NK-92 treated with Interleukin-12 subunit alpha and Interleukin-12 subunit beta, amount 100 ng/mL, for 24 hours (cell line): ENCODE measurements at places on chromosomes 6 and 20.

- DNase-seq: no peak
Observed at GRCh38 chr20:58286729-58287128, 22.8 kb upstream of the RAB22A start.

DNA sequence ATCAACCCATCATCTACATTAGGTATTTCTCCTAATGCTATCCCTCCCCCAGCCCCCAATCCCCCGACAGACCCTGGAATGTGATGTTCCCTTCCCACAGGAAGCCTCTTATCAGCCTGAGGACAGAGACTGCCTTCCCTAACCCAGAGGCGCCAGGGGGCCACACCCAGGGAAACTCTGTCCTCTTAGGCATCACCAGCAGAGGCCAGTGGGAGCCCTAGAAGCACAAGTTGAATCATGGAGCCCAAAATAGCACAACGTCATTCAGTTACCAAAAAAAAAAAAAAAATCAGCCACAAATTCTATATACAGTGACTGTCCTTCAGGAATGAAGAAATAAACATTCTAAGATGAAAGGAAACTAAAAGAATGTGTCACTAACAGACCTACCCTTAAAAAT lies 625.7 kb downstream of the TFAP2A start:
- no peak for DNase-seq

DNA sequence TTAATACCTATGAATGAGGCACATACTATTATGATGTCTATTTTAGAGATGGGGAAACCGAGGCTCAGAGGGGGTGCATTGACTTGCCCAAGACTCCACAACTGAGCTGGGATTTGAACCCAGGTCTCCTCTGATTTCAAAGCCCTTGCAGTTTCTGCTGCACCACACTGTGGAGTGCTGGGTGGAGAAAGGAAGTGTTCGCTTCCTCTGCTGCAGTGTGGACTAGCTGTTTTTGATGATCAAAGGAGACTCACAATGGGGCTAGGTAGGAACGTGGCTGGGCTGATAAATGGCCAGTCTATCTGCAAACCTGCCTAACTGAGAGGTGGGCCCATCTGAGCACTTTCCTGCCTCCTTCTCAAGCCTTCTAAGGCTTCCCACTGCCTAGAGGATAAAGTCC lies 87.2 kb downstream of the CD40 start:
- DNase-seq: no peak

DNA sequence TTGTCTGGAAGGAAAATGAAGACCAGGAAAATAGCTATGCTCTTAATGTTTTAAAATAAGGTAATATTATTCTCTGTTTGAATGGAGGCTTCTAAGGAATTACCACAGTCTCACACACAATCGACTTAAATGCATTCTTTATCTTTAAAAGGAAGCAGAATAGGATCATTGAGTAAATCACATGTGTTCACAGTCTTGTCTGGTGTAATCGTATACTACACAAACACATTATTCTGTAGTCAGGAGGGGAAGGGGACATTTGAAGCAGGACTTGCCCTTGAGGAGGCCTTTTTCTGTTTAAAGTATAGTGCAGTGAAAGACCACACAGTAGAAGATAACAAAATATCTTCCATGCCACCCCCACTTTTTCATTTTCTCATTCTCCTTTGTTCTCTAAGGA lies 20.6 kb upstream of the REV3L start:
- no peak for DNase-seq

- DNase-seq: no peak
Observed at GRCh38 chr6:61949161-61949560, 336.9 kb downstream of the KHDRBS2 start.

GRCh38 chr6:53802582-53802981 lies 7.8 kb downstream of the LRRC1 start:
- no peak for DNase-seq

DNA sequence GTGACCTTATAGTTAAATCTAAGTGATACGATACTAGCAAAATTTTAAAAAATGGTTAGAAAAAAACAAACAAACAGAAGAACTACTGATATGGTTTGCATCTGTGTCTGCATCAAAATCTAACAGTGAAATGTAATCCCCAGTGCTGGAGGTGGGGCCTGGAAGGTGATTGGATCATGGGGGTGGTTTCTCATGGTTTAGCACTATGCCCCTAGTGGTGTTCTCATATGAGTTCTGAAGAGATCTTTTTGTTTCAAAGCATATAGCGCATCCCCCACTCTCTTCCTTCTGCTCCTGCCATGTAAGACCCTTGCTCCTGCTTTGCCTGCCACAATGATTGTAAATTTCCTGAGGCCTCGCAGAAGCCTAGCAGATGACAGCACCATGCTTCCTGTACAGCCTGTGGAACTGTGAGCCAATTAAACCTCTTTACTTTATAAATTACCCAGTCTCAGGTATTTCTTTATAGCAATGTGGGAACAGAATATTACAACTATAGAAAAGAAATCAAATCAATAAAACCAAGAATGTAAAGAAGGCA lies 5.4 kb downstream of the FBXL4 start:
- no peak for DNase-seq

DNA sequence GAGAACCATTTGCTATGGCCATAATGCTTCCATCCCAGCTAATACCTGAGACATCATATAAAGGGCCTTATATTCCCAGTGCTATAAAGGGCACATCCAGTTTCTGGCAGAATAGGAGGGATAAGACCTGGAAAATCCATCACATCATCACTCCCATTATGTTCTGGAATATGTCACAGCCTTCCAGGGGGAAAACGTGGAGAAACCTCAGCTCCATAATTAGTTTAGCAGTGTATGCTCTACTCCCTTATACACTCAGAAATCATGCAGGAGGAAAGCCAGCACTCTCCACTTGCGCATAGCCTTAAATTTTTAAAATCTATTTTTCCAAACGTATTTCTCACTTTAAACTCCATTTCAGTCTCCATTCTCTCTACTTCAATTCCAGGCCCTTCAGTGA lies 140.9 kb downstream of the ADGB start:
- DNase-seq: no peak

GRCh38 chr6:53794720-53795339 lies at the start of gene LRRC1:
Gene LRRC1, plus strand, starts transcription at chr6:53795005. Its CDS starts 252 bp downstream, at chr6:53795257.
- peak; percentile 88 for DNase-seq

DNA sequence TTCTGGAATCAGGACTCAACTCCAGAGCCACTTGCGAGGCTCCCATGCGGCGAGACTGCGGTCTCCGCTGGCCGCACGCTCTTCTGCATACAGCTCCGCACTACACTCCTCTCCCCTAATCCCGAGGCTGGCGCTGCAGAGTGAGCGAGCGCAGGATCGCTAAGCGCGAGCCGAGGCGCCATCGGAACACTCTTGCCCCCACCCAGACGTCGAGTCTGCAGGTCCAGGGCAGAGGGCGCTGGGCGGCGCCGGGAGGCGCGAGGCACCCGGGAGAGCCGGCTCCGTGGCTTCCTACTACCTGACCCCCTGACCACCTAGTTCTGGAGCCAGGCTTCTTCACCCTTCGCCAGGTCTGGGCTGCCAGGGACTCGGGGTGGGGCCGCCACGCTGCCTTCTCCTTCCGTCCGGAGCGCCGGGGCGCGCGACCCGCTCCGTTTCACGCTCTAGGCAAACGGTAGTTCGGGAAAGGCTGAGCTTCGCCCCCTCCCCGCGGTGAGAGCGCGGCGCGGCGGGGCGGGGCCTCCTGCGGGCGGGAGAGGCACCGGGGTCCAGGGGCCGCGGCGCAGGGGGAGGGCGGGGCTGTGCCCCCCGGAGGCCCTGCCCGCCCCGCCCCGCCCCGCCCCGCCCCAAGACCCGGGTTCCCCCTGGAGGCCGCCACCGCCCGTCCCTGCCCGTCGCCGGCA lies 5.4 kb upstream of the TUBB2A start:
- DNase-seq: no peak

DNA sequence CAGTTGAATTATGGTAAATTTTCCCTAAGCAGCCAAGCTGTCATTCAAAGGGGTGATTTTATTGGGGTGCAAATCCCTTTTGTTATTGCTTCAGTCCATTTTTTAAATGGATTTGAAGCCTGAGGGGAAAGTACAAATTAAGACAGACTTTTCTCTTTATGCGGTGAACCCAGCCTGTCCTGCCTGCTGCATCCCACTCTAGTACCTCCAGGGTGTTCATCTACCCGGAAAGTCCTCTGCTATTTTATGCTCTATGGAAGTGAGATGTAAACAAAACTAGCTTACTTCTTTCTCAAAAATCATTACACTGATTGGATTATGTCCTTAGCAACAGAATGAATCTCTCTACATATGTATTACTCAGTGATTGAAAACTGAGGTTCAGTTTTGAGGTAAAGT lies 1088.9 kb upstream of the CITED2 start:
- DNase-seq: no peak

DNA sequence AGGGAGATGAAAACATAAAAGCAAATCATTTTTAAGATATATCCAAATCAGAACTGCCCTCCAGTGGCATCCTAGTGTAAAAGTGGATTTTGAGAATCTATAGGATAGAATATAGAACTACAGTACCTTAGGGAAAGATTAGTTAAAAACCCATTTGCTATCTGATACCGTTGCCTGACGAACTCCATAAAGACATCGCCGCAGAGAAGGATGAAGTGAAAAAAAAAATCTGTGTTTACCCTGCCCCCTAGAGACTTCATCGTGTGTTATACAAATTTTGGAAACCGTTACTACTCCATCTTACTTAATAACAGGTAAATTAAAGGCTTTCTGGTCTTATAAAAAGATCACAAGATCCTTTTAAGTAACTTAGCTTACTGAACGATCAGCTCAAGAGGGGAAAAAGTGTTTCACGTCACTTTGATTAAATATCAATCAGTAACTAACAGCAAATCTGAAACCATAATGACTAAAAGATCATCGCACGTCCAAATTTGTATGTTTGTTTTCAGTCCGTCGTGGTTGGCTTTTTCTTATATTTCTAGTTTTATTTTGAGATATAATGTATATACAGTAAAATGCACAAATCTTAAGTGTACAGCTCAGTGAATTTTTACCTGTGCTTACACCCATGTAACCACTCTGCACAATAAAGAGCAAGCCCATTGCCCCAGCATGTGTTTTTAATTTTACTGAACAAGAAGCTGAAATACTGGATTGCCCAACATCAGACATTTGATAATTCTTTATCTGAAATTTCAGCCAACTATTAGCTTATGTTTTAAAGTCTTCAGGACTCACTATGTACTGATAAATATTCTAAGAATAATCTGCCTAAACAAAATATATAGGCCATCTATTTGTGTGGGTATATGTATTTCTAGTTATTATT lies 881 bp upstream of the MCM3 start:
- no peak for DNase-seq

- no peak for DNase-seq
Observed at GRCh38 chr6:98833057-98833306, 1.4 kb upstream of the POU3F2 start.

DNA sequence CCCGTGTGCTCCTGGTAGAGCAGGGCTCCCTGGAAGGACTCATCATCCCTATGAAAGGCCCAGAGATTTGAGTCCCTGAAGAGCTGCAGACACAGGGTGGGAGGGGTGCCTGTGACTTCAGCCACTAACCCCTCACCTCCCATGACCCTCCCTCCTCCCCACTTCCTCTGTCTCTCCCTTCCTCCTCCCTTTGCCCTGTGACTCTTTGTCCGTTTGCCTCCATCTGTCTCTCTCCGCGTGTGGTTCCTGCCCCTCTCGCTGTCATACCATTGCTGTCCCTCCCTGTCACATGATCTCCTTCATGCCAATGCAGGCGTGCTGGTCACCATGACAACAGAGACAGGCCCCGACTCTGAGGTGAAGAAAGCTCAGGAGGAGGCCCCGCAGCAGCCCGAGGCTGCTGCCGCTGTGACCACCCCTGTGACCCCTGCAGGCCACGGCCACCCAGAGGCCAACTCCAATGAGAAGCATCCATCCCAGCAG lies 19.0 kb downstream of the EPB41L1 start:
- no peak for DNase-seq

- no peak for DNase-seq
Observed at GRCh38 chr6:160974304-160974771, 17.2 kb upstream of the MAP3K4 start.

GRCh38 chr6:75791881-75792280 lies 42.8 kb downstream of the MYO6 start:
- no peak for DNase-seq

- DNase-seq: no peak
Observed at GRCh38 chr20:53087037-53087777, 115.0 kb downstream of the TSHZ2 start.

DNA sequence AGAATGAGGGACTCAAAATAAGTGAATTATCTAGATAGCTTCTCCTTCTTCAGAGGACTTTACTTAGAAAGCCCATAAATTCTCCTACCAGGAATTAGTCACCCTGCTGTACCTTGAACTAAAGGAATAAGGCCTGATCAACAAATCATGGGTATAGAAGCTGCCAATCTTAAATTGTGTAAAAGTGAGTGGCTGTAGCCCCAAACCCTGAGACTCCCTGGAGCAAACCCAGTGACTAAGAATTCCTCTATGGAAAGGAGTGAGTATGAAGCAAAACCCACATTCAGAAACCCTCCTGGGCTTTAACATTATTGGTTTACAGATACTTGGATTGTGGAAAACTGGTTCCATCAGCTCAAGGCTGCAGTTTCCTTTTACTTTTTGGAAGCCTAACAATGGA lies 285.8 kb upstream of the TBX18 start:
- DNase-seq: no peak

DNA sequence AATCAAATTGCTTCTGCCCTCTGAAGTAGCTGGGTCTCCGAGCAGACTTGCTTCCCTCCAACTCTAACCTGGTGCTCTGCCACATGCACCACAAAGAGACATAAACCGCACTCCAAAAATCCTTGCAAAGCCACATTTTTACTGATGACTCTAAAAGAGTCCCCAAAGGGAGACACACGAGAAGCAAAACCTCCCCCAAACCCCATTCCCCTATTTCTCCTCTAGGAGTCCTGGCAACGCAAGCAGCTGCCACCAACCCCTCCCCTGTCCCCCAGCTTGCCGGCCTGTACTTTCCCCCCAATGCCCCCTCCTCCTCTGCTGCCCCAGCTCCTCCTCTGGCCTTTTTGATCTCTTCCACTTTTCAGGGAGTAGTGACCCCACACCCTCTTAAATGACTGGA lies 180.1 kb upstream of the ARID1B start:
- DNase-seq: no peak

- no peak for DNase-seq
Observed at GRCh38 chr6:15296735-15297134, 50.9 kb downstream of the JARID2 start.

DNA sequence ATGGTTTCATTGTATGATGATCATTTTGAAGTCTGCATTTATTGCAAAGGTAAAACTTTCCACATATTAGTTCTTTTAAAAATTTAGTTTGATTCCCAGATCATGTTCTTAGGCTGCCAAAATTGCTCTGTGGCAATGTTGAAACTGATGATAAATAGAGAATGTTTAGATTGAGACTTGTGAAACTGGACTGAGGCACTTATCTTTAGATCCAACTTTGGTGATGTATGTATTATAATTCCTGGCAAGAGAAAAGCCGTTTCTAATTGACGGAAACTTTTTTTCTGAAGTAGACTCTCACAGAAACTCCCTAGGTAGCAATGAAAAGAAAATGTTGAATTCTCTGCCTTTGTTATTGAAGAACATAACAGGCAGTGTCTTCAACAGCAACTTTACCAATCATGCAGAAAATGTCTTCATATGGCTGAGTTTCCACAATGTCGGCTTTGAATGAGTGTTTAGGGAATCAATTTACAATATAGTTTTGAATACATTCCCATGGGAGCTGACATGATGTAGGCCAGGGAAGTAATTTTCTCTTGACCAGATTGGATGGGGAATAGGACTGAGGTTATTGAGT lies 456.2 kb downstream of the CD109 start:
- DNase-seq: no peak

- no peak for DNase-seq
Observed at GRCh38 chr6:155174576-155175211, 89.1 kb upstream of the CLDN20 start.
